ENCODE measurements at places on chromosomes 1 and 21.

- DNase-seq, result no peak
These were observed 22.2 kb downstream of the MPZ start for GRCh38 chr1:161287482-161288054.

- DNase-seq, result no peak
These were observed 103.8 kb downstream of the CRYAA start for GRCh38 chr21:43272591-43272990.

DNA sequence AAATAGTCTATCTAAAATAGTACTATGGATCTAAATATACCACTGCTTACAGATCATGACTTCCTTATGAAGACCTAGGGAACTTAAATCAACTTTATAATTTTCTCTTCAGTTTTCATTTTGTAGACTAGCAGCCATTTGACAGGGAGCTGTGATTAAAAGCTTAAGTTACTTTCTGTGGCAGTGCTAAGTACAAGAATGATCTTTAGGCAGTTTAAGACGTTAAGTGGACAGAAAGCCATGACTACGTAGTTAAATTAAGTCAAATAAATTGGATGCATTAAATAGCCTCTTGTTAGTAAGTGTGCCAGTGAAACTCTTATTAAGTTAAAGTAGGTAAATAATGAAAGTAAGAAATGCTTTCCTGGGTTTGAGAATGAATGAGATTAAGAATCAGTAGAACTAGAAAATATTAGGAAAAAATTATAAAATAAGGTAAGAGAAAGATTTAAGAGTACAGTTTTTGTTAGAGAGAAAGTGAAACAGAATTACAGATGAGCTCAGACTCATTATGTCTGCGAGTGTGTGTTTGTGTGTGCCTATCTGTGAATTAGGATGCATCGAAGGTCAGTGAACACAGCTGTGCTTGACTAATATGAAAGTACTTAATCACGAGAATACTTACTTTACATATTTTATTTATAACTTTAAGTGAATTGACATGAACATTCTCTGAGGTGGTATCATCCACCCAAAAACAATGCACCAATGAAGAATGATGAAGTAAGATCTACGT is 336.9 kb downstream of the KCNT2 start:
- no peak for DNase-seq

DNA sequence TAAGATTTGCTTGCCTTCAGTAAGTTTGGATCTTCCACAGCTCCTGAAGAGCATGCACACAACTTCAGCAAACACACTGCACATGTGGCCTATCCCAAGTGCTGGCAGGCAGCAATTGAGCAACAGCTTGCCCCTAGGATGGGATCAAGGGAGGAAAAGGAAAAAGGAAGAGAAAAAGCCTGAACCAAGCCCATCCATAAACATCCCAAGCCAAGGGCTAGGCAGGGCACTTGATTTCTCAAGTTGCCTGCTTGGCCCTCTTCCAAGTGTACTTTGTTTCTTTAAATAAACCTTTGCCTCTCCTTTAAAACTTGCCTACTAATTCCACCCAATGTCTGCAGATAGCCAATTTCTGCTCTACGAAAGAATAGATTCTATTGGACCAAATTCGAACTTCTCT is 49.0 kb upstream of the OLFM3 start:
- DNase-seq, result no peak

DNA sequence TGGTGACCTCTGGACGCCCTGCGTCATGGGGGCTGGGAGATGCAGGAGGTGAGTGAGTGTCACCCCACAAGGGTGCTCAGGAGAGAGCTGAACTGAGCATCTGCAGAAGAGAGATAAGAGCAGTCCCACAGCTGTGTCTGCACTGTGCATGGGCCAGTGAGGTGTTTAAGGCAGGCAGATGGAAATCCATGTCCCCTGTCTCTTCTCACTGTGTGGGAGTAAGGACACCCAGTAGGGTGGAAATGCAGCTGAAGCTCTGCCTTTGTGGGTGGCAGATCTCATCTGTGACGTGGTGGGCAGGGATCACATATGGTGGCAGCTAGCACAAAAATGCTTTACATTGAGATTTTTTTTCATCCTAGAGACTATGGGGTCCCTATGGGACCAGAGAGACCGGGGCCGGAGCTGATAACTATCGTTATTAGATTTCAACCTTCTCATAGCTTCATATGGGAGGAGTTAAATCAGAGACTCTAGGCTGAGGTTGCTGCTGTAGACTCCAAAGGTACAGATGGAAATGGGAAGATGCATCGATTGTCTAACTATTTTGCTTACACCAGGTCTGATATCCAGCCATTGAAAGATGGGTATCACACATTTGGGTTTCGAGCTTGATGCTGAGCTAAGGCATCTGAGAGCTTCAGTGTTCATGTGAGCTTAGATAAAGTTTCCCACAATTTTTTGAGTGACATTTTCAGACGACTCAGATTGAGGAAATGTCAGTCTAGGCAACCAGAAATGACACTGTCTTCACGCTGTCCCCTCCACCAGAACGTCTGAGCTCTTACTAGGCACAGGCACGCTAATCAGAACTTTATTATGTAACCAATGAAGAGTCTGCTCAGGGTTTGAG is 65.3 kb upstream of the PSEN2 start:
- DNase-seq, result no peak

GRCh38 chr1:61181067-61182038 is 99.0 kb downstream of the NFIA start:
- no peak for DNase-seq

DNA sequence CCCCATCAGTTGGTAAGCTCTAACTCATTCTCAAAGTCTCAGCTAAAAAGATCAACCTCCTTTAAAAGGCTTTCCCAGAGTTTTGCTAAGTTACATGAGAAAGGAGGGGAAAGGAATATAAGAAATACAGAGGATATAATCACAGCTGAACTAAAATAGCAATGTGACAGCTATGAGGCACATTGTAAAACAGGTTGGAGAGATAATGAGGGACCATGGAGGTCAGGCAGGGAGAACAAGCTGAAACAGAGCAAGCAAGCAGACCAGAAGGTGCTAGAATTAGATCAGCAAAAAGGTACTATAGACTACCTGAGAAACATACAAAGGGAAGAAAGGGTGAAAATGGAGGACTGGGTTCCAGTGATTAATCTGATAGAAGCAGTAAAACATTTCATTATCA is 28.5 kb downstream of the GPATCH2 start:
- DNase-seq, result no peak

GRCh38 chr1:108668777-108669176 is 7.9 kb upstream of the HENMT1 start:
- no peak for DNase-seq

DNA sequence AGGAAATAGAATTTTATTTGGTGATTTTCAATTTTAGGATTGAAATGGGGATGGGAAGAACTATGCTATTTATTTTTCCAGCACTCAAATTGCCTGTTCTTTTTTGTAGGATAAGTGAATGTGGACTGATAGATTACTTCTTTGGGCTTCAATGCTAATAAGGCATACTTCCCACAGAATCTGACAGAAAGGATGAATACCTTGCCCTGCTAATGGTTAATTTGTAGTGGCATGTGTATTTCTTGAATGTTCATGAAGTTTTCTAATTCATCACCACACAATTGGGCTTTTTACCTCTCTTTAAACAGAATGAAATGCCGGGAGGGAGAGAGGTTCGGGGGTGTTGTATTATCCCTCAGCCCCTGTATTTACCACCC is 369.1 kb upstream of the ADGRL2 start:
- DNase-seq, result no peak

GRCh38 chr1:20035114-20035513 is 34.9 kb upstream of the PLA2G5 start:
- DNase-seq, result peak; percentile 67

DNA sequence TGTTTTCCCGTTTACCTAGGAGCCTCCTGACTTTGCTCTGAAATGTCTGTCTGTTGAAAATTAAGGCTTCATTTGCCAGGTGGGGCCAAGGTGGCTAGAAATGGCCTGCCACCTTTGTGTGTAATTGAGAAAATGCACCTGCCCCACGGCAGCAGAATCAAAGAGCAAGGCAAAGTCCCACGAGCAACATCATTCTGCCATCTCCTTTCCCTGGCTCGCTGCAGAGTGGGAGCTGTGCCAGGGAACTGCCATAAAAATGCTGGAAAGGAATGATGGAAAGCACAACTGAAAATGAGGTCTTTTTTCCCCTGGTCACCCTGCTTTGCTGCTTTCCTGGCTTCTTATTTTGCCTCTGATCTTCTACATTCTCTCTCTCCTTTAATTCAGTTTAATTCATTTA is 5.5 kb upstream of the OLFML2B start:
- DNase-seq, result no peak

GRCh38 chr1:66758241-66758755 is 6.0 kb downstream of the DYNLT5 start:
- DNase-seq, result no peak

DNA sequence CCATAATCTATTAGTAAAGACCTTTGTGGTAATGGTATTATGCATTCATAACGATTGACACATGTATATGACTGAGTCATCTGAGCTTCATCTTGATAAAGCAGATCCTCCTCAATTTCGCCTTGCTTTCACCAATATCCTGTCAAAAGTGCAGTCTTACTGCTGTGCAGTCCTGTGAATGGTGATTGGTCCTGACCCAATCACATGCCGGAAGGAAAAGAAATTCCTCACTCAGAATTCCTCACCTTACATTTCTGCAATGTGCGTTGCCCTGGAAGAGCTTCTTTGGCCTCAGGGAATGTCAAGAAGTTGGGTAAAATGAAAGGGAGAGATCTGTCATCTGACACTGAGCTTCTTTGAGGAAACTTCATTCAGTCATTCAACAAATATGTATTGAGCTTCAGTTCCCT is 121.0 kb upstream of the TSPAN2 start:
- DNase-seq, result no peak

GRCh38 chr1:36641776-36642175 is 159.1 kb upstream of the CSF3R start:
- DNase-seq, result no peak

- DNase-seq, result no peak
These were observed 95.5 kb downstream of the ST6GALNAC3 start for GRCh38 chr1:76170084-76170483.

DNA sequence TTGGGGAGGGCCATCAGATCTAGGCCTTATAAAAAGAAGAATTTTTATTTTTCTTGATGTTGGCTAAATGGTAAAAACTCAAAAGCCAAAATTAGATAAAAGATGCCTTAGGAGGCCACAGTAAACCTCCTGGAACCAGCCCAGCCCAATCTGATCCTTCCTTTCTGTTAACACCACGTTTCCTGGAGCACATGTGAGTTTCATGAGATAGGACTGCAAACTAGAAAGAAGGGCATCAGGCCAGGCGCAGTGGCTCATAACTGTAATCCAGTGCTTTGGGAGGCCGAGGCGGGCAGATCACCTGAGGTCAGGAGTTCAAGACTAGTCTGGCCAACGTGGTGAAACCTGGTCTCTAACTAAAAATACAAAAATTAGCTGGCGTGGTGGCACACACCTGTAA is 6.7 kb downstream of the HSF2BP start:
- DNase-seq, result no peak

DNA sequence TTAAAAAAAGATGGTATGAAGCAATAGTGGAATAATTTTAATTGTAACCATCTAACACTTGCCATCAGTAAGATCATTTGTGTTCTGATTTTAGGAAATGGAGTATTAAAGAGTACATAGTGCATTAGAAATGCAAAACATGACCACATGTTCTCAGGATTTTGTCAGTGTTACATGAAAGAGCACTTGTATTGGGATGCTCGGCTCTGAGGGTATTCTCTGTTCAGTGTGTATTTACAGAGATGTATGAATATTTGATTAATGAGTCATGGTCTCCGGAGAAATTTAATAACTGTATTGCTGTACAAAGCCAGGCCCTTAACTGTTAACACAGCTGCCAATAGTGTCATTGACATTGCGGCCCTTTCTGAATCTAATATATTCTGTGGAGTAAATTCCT is 91.7 kb downstream of the ATG4C start:
- DNase-seq, result no peak

GRCh38 chr1:173050865-173051264 is at the start of gene TNFSF18:
TNFSF18 (minus strand) TSS chr1:173050941; CDS start chr1:173050896, 45 bp downstream.
- no peak for DNase-seq

DNA sequence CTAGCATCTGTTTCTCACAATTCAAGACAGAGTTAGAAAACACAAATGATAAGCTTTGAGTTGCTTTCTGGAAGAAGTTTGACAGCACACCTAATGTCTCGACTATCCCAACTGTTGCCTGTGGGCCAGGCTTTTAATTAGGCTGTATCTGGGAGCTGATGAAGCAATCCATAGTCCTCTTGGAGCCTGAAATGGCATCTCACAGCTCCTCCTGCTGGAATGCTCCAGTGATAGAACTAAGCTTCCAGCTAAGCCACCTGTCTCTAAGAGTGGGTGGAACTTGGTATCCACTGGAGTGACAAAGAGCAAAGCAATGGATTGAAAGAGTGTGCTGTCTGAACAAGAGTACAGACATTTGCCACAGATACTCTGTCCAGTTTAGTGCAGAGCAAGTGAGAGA is 605.3 kb upstream of the NR5A2 start:
- DNase-seq, result no peak

Data from testis (tissue), 5 donors.